Esophagus squamous epithelium (tissue), 5 donors: ENCODE measurements at places on chromosomes 5 and 9.

DNA sequence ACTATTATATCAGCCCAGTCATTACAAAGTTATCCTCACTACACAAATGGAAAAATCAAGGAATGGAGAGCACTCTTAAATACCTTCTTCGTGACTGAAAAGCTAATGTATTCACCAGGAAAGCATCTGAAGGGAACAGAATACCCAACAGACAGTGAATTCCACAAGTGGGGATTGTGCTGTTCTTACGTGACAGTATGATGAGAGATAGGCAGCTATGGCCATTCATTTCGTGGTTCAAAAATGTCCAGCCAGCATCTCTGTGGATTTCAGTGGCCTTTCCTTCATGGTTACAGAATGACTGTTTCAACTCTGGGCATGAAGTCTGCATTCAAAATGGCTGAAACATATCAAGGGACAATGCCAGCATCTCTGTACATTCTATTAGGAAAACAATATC is 323.8 kb downstream of the PRELID2 start:
- no peak for DNase-seq

DNA sequence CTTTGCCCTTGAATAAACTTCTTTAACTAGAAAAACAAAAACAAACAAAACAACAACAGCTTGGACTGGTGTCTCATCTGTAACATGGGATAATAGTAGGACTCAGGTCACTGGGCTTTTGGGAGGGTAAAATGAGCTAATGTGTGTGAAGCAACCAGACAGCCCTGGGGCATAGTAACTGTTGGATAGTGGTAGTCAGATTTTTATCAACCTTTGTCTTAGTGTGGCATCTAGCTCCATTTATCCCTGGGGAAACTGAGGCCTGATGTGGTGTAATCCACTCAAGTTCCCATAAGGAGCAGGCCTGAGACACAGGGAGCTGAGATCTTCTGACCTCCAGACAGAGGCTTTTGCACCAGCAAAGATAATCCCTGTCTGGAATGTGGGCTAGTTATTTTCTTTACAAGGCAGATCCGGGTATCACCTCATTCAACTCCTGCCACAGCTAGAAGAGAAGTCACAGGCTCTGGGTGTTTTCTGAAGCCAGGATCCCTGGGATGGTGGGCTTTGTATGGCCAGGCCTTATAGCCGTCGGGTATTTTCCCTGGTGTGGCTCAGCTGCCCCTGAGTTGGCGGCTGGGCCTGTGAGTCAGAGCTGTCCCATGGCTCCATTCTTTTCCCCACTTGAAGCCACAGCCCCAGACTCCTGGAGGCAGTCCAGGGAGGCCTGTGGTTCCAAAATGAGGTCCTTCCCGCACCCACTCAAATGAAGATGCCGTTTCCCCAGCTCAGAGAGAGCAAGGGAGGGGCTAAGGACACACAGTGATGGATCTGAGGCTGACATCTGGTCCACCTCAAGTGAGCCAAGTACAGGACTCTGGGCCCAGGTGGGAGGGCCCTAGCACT is 26.1 kb upstream of the CSF1R start:
- DNase-seq: no peak

GRCh38 chr5:132490484-132491367 is at the start of gene IRF1:
IRF1 (minus strand) TSS chr5:132490773; CDS start chr5:132489478, 1,295 bp downstream.
- peak; percentile 67 for DNase-seq

DNA sequence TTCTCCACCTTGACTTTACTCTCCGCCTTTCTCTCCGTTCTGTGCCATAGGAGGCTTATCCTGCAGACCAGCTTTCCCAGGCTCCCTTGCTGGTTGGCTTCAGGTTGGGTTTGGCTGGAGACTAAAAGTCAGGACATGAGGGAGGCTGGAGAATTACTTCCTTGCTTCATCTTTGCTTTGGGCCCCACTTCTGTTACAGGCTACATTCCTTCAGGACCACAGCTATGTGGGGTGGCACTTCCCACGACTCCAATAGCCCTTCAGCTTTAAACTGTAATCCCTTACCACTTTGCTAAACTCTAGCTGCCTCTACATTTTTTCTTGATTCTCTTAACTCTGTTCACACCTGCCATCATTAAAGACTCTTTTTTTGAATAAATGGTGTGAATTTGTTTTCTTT is 186.7 kb upstream of the NR4A3 start:
- DNase-seq: no peak

GRCh38 chr9:134986957-134987356 is 69.2 kb upstream of the FCN1 start:
- DNase-seq: no peak

- no peak for DNase-seq
These were observed 148.1 kb downstream of the NPR3 start for GRCh38 chr5:32859211-32859641.

- DNase-seq: no peak
These were observed 44.1 kb downstream of the SPARC start for GRCh38 chr5:151642472-151643140.

DNA sequence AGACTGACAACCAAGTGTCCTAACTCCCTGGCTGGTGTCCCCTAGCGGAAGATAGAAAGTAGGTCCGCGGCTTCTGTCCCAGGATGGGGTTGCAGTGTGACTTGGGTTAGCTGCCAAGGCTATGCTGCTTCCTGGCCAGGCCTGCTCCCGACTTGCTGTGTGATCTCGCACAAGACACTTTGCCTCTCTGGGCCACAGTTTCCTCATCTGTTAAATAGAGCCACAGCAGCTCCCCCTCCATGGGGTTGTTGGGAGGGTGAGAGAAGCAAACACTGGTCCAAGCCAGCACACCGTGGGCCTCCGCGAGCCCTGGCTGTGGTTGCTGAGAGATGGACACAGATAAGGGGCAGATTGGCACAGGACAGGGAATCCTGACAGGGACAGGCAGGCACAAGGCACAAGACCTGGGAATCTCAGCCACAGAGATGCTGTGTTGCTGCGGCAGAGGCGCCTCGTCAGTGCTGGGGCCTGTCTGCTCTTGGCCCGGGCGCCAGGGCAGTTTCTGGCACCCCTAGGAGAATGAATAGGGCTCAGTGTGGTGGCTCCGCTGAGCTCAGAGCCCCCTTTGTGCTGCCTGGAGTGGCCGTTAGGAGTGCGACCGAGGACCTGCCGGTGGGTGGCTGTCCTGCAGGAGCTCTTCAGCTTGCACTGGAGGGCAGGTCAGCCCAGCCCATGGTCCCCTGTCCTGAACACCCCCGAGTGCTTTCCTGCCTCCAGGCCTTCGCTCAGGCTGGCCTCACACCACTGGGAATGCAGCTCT is 1.8 kb upstream of the SH2D3C start:
- no peak for DNase-seq

DNA sequence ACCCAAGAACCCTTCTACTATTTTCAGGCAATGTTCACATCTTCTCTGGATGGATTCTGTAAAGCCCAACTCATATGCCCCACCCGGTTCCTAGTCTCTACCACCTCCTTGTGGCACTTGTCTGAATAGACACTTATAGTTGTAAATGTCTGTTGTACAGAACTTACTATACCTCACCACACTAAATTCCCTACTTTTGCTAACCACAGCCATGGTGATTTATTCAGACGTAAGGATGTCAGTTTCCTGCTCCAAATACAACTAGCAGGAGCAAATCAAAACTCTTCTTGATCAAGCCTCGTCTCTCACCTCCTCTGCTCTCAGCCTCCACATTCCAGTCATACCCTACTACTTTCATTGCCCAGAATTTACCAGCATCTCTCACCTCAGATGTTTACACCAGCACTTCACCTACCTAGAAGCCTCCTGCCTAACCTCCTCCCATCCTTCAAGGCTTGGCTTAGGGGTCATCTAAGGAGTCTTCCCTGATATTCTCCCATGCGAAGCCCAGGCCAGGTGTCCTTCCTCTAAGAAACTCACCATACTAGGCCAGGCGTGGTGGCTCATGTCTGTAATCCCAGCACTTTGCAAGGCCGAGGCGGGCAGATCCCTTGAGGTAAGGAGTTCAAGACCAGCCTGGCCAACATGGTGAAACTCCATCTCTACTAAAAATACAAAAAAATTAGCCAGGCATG is 75.5 kb downstream of the MAPKAP1 start:
- DNase-seq: no peak

DNA sequence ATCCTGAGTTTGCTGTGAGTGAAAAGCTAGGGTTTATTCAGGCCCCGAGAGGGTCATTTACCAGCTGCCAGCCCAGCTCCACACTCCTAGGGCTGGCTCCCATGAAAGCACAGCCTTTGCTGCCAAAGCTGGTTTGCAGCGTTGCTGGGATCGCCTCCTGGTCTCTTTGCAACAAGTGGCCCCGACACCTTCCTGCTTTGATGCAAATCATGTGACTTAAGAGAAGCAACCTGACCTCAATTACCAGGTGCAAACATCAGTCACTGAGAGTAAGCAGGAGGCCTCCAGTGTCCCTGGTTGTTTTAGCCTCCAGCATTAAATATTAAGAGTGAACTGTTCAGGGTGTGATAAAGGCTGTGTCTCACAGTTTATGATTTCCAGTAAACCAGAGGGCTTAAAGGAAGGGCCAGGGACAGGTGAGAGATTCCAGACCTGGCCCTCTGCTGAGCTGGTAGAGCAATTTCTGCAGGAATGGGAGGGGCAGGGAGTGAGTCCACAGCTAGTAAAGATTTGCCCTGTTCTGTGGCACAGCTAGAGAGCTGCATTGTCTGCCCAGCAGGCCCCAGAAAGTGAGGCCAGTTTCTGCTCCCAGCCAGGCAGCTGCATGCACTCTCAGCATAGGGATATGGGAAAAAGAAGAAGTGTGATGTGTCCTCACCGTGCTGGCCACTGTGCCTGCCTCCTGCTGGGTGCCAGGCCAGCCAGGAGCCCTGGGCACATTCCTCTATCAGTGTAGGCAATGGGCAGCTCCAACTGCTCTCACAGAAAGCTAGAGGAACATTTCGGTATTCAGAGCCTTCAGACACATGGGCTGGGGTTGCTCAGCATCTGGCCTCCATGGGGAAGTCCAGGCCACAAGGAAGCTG is 58.0 kb downstream of the SLC22A5 start:
- DNase-seq: no peak

- no peak for DNase-seq
These were observed 13.1 kb downstream of the RPS23 start for GRCh38 chr5:82265047-82265446.

DNA sequence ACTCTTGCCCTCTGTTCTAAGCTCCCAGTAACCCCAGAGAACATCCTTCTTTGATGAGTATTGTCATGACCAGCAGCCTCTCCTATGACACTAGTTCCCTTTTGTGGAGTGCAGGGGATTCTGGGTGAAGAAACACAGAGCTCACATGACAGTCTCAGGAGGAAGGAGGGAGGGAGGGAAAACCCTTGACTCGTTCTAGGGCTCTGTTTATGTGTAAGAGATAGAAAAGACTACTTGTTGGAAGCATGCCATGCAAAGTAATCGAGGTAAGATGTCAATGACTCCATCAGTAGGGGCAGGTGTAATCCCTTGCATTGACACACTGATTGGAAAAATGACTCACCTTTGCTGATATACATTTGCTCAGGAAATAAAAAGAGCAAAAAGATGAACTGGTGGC is 190.2 kb upstream of the ELL2 start:
- DNase-seq: no peak

GRCh38 chr5:77643654-77644370 is 5.3 kb upstream of the OTP start:
- DNase-seq: no peak

GRCh38 chr5:80541392-80541791 is 28.7 kb downstream of the ANKRD34B start:
- no peak for DNase-seq

GRCh38 chr5:61635271-61635670 is 303.2 kb downstream of the ZSWIM6 start:
- DNase-seq: no peak

GRCh38 chr9:105244003-105244733 is at the start of gene SLC44A1:
SLC44A1 (plus strand) TSS chr9:105244651; CDS start chr9:105244869, 218 bp downstream.
- peak; percentile 69 for DNase-seq

DNA sequence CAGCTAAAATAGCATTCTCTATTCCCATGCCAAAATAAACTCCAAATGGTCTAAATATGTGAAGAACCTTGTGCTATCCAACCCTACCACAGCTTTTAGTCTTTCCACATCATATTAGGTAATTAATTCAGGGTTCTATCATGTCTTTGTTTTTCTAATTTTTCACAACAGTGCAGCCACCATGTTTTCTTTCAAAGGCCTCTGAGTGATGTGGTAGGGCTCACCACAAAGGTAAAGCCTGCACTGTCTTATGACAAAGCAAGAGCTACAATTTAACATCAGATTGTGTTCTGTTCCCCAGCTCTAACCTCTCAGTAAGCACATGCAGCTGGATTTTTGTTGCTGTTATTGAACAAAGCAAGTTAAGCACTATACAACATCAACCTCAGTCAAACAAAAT is 52.4 kb downstream of the MEF2C start:
- no peak for DNase-seq

DNA sequence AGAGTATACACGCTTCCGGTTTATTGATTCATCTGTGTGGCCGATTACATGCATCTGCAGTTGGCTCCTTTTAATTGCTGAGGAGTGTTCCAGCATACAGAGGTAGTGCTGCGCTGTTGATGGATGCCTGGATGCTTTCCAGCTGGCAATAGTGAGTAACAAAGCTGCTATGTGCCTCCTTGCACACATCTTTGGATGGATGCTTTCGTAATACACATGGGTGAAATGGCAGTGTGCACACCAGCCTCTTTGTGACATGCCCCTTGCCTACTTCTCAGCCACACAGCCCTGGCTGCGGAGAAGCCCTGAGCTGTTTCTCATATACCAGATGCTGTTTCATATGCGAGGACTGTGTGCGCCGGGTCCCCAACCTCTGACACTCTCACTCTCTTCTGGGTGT is 151.0 kb downstream of the GADD45G start:
- DNase-seq: no peak

DNA sequence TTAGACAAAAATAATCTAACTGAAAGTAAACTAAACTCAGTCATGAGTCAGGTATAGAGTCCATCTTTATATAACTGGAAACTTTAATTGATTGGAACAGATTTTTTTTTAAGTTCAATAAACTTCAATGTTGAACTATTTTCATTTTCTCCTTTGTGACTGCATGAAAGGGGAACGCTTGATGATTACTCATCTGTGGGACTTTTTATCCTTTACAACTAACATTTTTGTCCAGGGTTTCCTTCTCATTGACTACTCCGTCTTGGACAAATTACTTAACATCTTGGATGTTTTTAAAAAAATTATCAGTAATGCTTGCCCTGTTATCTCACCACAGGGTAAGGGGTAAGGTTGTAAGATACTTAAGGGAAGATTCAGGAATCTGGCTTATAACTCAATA is 1658.4 kb downstream of the MAT2B start:
- no peak for DNase-seq

DNA sequence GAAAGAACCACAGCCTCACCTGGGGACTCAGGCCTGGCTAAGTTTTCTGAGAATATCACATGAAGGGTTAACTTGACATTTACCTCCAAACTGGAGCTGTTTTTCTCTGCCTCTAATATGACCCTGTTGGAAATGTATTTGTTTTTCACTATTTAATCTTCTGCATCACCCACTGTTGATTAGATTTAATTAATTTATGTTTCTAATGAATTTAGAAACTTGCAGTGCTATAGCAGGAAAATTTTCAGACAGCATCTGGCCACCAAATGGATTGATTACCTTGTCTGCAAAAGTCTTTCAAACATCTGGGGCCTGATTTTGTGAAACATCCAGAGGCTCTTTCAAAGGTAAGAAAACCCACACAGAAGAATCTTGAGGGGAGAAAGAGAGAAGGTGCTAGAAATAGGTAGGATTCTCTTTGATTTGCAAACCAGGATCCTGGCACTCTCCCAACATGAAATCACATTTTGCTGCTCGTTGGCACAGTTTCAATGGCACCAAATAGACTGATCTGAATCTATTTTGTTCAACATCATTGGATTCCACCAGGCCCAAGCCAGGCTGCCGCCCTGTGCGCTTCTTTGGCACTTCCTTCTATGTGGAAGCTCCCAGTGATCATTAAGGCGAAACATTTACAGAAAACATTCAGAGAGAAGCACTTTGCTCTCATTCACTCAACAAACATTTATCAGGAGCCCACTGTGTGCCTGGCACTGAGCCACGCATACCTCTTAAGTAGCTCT is 157.3 kb downstream of the PPP2R2B start:
- no peak for DNase-seq
